Inflammatory macrophage treated with lipopolysaccharide for 4 hours (primary cell): ENCODE measurements at places on chromosomes 7 and 10.

DNA sequence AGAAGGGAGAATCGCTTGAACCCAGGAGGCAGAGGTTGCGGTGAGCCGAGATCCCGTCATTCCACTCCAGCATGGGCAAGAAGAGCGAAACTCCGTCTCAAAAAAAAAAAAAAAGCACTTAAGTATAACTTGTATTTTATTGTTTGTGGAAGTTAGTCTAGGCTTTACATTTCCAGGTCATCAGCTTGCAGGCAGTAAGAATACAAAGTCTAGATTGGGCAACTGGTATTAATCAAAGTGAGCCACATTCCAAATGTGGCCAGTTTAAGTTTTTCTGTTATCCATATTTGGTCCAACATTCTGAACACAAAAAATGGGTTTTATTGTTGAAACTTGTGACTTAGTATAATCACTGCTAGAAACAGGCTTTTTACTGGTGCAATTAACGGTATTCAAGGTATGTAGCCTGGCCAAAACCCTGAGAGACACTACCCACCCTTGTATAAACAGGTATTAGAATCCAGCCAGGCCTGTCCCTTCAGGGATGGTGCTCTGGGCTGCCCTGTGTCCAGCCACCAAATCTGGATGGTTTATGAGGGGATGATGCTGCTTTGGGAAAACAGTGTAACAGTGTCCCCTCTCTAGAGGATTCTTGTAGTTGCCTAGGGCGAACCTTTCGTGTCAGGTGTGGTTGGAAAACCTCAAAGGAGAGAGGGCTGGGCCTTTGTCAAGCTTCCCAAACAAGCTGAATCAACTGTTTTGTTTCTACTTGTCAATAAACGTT lies 122.1 kb upstream of the EFCAB10 start:
- DNase-seq = no peak

DNA sequence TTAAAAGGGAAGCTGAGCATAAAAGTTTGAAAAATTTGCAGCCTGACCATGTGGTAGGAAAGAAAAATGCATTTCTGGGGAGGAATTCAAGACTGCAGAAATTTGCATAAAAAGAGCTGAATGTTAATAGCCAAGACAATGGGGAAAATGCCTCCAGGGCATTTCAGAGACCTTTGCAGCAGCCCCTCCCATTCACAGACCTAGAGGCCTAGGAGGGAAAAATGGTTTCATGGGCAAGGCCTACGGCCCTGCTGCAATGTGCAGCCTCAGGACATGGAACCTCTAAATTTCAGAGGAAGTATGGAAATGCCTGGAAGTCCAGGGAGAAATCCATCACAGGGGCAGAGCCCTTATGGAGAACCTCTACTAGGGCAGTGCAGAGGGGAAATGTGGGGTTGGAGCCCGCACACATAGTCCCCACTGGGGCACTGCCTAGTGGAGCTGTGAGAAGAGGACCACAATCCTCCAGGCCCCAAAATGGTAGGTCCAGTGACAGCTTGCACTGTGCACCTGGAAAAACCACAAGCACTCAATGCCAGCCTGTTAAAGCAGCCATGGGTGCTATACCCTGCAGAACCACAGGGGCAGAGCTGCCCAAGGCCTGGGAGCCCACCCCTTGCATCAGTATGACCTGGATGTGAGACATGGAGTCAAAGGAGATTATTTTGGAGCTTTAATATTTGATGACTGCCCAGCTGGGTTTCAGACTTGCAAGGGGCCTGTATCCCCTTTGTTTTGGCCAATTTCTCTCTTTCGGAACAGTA lies 243.8 kb downstream of the DNAJB9 start:
- no peak for DNase-seq

- DNase-seq = peak; percentile 92
Observed at GRCh38 chr7:50221028-50221427, 83.5 kb upstream of the IKZF1 start.

DNA sequence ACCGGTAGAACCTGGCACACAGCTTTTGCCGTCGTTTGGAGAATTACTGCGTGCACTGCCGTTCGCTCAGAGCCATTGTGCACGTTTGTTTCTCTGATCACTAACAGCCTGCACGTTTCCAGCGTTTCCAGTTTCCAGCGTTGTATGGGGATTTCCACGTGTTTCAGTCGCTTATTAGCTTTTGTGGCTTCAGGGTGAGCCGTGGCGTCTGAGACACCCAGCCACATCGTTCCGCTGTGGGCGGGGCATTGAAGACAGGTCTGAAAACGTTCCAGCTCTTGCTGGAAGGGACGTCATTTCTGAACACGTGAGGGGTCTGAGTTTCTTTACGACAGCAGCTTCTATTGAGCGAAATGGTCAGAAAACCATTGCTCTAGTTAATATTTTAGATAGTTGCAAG lies 164.8 kb downstream of the DNAJB6 start:
- DNase-seq = no peak

- no peak for DNase-seq
Observed at GRCh38 chr7:128271942-128272481, 30.9 kb downstream of the LEP start.

GRCh38 chr10:104711302-104711721 lies 70.2 kb downstream of the SORCS3 start:
- DNase-seq = no peak

DNA sequence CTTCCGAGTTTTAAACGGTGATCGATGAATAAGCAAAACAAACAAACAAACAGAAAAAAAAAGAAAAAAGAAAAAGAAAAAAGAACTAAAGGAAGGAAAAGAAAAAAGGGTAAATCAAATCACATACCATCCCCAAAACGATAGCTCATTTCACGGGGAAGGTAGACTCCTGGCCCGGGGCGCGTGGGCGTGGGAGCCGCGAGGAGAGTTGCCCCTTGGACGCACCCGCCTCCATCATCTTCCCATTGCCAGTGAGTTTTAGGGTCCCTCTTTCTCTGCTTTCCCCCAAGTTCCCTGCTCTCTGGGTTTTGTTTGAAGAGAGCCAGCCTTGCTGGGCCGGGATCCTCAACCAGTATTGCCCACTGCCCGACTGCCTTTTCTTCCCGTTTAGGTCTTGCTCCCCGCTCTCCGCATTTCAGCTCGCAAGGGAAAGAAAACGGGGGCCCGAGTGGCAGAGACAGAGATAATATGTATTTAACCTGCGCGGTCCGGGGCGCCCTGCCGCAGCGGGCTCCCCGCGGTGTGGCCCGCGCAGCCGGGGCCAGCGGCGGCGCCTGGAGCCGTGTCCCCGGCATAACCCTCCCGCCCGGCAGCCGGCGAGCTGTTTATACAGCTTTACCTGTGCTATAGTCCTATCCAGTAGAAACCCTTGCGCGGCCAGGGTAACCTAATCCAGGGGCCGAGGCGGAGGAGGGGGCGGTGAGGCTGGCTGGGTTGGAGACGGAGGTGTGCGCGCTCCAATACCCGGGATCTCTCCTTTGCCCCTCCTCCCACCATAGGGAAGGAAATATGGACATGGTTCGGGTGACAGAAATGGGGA lies 5.2 kb upstream of the GATA3 start:
- DNase-seq = no peak

DNA sequence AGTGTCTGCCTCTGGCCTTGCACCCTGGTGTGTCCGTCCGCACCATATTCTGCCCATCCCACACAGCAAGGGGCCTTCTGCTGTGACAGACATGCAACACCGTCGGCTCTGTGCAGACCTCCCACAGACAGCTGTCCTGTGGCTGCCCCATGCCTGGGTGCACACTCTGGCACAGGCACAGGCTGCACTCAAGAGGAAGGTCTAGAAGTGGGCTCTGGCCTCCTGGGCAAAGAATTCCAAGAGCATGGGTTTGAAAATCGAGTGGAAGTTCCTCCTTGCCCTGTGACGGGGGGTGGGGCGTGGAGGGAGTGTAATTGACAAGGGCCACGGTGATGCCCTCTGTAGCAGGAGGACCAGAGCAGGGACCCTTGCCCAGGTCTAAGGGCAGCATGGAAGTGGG lies 4.3 kb upstream of the LOXL4 start:
- no peak for DNase-seq

- peak; percentile 58 for DNase-seq
Observed at GRCh38 chr7:140230516-140230860, 53.7 kb upstream of the KDM7A start.

- DNase-seq = no peak
Observed at GRCh38 chr7:25846722-25847121, 305.3 kb upstream of the NFE2L3 start.

- DNase-seq = no peak
Observed at GRCh38 chr7:128019288-128019687, 11.9 kb downstream of the LRRC4 start.

DNA sequence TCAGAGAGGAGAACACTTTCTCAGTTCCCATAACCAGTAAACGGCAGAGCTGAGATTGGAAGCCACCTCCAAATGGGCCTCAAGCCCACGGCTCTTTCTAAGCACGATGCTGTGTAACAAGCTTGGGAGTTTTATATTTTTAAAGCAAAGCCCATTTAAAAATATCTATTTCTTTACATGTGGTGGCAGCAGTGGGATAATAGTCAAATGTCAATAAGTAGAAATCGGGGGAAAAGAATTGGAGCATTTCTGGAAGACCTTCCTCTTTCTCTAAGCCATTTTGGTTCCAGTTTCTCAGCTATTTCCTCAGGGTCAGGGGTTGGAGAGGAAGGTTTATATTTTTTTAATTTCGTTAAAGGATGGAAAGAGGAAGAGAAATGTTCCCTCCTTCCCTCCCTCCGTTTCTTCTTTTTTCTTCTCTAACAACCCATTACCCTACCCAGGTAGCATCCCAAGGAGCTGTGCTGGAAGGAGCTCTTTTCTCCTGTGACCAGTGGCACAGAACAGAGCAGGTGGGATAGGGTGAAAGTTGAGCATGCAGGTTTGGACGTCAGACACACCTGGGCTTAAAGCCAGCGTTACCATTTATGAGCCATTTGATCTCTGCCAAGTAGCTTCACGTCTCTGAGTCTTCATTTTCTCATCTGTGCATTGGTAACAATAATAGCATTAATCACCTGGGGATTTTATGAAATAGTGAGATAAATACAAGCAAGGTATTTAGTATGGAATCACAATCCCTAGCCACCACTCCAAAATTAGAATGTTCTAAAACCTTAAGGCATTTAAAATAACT lies 515.7 kb downstream of the RPS24 start:
- DNase-seq = peak; percentile 69

DNA sequence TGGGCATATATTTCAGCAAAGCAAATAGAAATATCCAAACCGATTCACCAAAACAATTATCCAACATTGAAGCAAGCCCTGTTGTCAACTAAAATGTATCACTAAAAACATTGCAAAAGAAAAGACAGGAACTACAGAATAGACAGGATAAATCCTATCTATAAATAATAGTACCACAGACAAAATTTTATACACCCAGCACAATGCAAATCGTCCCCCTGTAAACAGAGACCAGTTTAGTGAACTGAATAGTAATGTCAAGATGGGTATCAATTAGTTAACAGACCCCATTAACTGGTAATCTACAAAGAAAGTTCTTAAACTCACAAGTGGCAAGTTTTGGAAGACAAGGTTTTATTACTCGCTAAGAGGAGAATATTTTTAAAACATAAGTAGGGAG lies 4.0 kb downstream of the ZC3HAV1 start:
- no peak for DNase-seq

- no peak for DNase-seq
Observed at GRCh38 chr10:30365278-30365677, 16.2 kb upstream of the MTPAP start.

GRCh38 chr7:101678658-101679057 lies 49.6 kb upstream of the MYL10 start:
- no peak for DNase-seq

DNA sequence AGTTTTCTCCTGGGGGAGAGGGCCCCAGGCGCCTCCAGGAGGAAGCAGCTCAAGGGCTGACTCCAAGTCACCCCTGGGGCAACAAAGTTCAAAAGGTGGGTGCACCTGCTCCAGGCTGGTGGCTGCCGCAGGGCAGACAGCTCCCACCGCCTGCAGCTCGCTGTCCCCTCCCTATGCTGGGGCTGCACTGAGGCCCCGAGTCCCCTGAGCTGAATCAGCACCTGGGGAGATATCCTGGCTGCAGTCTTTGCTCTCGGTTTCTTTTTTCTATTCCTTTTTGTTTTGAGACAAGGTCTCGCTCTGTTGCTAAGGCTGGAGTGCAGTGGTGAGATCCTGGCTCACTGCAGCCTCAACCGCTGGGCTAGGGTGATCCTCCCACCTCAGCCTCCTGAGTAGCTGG lies 183.4 kb downstream of the DNAJB6 start:
- DNase-seq = no peak

DNA sequence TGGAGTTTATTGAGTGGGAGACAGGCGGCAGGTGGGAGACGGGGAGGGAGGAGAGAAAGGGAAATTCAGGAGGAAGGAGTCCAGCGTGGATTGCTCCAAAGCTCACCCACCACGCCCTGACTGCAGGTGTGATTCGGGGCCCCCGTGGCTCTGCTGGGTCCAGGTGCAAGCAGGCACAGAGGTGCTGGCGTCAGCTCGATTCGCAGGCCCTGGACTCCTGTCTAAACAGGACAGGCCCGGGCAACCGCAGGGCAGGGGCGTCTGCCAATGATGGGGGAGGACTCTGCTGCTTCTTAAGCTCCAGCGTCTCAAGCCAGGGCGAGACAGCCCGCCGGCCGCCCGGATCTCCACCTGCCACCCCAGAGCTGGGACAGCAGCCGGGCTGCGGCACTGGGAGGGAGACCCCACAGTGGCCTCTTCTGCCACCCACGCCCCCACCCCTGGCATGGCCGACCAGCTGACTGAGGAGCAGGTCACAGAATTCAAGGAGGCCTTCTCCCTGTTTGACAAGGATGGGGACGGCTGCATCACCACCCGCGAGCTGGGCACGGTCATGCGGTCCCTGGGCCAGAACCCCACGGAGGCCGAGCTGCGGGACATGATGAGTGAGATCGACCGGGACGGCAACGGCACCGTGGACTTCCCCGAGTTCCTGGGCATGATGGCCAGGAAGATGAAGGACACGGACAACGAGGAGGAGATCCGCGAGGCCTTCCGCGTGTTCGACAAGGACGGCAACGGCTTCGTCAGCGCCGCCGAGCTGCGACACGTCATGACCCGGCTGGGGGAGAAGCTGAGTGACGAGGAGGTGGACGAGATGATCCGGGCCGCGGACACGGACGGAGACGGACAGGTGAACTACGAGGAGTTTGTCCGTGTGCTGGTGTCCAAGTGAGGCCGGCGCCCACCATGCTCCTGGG lies at the start of gene CALML3:
Gene CALML3, plus strand, starts transcription at position 321 of the 920 bp plus-strand sequence. Its CDS starts 125 bp downstream, at position 446.
- DNase-seq = no peak

- no peak for DNase-seq
Observed at GRCh38 chr10:78381107-78381506, 347.4 kb downstream of the RPS24 start.

DNA sequence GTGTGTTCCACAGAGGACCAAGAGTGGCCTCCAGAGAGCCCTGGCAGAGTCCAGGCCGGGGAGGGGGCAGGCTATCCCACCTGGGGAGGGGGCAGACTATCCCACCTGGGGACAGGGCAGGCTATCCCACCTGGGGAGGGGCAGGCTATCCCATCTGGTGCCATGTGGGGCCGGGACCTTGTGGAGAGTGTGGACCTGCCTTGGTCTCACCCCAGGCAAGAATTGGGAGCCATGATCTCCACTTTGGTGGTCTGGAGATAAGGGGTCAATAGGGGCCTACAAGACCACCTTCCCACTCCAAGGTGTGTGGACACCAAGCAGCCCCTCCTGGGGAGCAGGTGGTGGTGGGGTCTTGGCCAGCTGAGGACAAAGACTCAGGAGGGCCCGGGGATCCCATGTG lies 138.2 kb downstream of the EBF3 start:
- no peak for DNase-seq
